ENCODE measurements at places on chromosomes 5 and 9.
A peak's percentile ranks its signal among the peaks of the same experiment; 100 is the strongest.

GRCh38 chr9:137448602-137448962, 7.4 kb upstream of the ENTPD8 start:
- DNase-seq, result peak; percentile 18

- peak; percentile 94 for DNase-seq
Observed at GRCh38 chr9:34603610-34604231, 8.2 kb downstream of the RPP25L start.

DNA sequence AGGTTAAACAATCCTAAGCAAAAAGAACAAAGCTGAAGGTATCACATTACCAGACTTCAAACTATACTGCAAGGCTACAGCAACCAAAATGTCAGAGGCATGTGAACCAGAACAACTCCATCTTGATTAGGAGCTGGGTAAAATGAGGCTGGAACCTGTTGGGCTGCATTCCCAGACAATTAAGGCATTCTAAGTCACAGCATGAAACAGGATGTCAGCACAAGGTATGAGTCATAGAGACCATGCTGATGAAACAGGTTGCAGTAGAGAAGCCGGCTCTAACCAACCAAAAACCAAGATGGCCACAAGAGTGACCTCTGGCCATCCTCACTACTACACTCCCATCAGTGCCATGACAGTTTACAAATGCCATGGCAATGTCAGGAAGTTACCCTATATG, 252.0 kb downstream of the RASEF start:
- no peak for DNase-seq

- no peak for DNase-seq
Observed at GRCh38 chr5:104095527-104095926, 532.9 kb upstream of the NUDT12 start.

- no peak for DNase-seq
Observed at GRCh38 chr5:79976759-79977515, 14.1 kb downstream of the MTX3 start.

DNA sequence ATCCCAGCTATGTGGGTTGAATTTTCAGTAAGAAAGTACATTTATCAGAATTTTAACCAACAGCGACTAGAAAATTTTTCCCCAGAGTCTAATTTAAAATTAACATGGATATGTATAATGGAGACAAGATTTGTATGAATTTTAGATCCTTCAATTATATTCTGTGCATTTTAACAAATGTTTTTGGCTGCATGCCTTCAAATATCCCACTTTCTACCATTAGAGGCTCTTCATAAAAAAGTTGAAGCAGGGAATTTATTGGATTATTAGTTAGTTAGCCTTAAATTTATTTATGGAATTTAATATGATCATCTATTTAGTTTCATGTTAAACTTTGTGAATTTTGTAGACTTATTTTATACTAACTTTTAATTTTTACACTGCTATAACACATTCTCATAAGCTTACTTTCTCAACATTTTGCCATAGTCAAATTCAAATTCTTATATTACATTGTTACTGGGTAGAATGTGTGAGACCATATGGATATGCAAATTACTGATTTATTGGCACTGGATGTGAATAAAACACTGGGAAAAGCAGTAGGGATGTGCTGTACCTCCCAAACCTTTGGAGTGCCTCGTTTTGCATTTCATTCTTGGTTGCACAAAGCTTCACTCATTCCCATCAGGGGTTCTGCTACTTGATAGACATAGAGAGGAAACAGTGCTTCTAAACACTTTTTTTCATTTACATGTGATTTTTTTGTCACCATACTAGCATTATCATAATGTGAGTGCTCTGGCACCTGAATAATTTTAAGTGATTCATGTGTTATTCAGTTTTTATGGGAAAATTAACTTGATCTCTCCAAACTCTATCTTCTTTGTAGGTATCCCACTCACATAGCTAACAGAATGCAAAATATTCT, 491.8 kb upstream of the COX7C start:
- DNase-seq, result no peak

DNA sequence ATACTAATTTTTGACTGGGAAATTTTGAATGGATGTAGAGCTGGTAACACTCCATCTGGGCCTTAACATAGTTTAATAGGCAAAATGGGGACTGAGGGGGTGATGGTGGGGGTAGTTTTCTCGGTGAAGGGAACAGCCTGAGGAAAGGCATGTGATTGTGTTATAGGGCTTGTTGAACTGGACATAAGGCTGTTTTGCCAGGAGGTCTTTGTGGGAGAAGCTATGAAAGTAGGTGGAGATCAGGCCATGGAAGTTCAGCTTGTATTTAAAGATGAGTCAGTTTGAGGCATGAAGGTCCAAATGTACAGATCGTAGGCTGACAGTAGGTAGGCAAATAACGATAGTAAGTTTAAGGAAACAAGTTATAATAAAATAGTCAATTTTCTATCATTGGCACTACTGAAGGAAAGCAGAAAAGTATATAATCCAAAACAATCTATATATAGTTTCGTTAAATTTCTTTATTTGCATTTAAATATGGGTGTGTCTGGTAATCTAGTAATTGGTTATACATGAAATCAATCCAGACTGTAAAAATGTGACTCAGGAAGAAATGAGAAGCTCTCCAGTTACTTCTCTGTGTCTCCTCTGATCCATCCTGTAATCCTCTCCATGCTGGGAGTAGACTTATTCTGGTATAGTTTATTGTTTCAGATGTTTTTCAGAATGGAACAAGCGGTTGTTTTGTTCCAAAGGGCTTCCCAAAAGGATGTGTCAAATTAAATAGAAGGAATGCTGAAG, 2.8 kb downstream of the CSNK1G3 start:
- no peak for DNase-seq

GRCh38 chr5:158860706-158861105, 239.0 kb downstream of the EBF1 start:
- DNase-seq, result no peak

GRCh38 chr5:44167540-44167939, 221.7 kb downstream of the FGF10 start:
- no peak for DNase-seq

DNA sequence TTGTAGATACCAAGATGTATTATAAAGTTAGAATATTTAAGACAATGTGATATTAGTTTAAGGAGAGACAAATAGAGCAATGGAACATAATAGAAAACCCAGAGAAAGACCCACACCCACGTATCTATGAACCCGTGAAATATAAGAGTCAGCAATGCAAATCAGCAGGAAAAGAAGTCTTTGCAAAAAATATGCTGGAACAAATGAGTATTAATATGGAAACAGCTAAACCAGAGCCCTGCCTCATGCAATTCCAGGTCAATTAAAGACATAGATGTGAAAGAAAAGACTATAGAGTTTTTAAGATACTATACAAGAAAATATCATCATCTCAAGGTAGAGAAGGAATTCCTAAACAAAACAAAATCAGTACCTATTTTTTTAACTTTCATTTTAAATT, 23.1 kb upstream of the IL3 start:
- DNase-seq, result no peak

GRCh38 chr5:174718880-174719610, 5.3 kb upstream of the MSX2 start:
- DNase-seq, result peak; percentile 71

DNA sequence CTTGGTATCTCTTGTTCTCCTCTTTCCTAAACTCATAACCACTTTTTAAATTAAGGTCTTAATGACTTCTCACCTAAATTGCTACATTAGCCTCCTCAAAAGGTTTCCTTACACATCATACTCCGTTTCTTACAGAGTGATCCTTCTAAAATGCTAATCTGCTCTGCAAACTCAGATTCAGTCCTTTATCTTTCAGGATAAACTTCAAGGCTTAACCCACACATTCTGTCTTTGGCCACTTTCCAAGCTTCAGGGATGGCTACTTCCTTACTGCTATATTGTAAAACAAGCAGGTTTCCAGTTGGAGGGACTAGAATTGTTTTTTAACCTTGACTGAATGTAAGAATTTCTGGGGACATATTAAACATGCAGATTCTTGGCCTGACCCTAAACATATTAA, 105.5 kb upstream of the CHD1 start:
- no peak for DNase-seq

DNA sequence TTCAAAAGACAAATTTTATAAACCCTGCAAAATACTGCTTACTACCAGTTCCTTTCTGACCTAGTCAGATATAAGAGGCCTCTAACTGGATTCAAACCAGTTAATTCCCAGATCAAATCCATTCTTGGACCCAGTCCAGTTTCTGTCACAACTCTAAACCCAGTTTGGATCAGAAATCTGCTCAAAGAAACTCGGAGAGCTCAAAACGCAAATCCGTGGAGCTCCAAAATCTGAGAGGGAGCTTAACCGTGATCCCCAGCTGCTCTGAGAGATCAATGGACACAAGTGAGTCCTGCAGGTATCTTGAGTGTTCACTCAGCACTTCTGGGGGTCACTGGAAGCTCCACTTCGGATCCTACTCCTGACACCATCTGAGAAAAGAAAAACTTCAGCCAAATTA, 348.1 kb upstream of the PTGER4 start:
- DNase-seq, result no peak

DNA sequence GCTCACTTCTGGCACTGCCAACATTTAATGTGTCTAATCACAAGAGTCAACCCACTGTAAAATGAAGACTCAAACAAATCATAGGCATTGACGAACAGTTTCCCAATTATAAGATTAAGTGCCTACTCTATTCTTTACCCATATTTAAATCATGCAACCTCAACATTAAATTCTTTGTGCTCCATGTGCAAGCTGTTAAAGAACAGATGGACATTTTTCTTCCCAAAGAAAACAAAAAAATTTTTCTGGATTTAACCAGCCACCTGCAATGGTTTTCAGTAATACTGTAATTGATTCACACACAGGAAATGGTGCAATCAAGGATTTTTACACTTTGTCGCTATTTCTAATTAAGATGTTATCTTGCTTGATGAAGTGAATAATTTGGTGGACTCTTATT, 3.6 kb downstream of the HNRNPK start:
- DNase-seq, result no peak

DNA sequence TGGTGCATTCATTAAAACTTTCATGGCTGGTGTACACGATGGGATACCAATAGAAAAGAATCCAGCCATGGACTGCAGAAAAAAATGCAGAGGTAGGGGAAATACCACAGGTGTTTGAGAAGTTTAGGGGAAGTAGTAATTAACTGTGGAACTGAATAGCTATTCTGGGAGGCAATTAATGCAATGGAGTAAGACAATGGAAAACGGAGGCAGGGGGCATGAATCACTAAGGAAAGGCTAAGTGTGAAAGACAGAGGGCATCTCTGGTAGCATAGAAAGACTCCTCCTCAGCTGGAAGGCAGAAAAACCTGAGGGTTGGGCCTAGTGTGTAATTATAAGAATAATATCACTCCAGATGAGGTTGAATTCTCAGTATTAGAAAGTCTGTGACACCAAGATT, 30.9 kb upstream of the NPR3 start:
- DNase-seq, result no peak

- no peak for DNase-seq
Observed at GRCh38 chr5:174223355-174223754, 177.8 kb downstream of the NSG2 start.

DNA sequence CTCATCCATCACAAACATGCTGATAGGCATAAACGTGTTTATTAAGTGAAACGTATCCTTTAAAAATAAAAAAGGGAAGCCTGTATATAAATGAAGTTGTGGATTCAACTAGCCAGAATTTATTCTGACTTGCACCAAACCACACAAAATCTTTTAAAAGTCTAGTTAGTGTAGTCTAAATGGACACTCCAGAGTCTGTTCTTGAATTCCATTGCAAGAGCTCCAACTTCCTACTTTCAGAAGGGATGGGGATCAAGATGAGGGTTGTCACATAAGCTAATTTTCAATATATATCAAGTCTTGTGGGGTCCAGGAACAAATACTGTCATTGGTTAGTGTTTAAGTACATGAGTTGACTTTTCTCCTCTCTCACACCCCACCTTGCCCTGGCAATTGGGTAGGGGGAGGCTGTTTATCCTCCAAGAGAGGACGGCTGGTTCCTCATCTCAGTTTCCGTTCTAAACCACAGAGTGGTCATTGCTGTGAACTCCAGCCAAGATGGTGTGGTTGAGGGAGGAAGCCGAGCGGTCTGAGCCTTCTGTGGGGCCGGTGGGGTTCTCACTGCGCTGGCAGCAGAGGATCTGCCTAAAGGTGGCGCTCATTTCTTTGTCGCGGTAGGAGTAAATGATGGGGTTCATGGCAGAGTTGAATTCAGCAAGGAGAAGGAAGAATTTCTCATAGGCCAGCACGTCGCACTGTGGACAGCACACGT, 163.2 kb downstream of the LPAR1 start:
- no peak for DNase-seq

DNA sequence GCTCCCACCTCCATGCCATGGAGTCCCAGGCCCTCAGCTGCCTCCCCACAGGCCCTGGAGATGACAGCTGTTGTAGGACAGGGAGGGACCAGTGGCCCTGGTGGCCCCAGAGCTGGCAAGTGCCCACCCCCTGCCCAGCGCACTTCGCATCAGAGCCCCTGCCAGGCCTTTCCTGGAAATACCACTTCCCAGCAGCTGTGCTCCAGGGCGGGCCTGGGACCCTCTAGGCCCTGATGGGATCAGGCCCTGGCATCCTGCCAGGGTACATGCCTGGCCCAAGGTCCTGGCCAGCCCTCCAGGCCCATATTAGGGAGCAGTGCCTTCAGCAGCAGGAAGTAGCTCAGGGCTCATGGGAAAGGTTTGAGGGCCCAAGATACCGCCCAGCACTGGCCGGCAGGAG, 2.5 kb downstream of the KCNT1 start:
- no peak for DNase-seq

- DNase-seq, result no peak
Observed at GRCh38 chr9:28779243-28779642, 1206.0 kb upstream of the C9orf72 start.

GRCh38 chr9:137053944-137054931, at the start of gene ENTPD2:
Gene ENTPD2, minus strand, starts transcription at chr9:137054061. Its CDS starts 64 bp downstream, at chr9:137053997.
- DNase-seq, result no peak

DNA sequence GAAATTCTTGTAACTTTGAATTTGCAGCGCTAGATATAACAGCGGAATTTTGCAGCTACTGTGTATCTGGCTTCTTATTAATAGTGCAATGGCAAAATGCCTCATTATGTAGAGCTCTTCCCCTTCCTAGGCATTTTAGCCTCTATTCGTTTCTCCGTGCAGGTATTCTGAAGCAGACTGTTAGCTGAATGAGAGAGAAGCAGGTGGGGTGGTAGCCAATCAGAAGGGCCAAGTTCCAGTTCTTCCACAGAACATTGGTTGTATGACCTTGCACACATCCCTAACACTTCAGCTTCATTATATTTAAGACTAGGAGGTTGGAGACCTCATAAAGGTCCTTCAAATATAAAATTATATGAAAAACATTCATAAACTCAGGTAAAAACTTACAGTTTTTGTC, 1.2 kb upstream of the VPS13A start:
- DNase-seq, result no peak

- DNase-seq, result peak; percentile 90
Observed at GRCh38 chr5:132294728-132295504, 722 bp downstream of the SLC22A4 start.

DNA sequence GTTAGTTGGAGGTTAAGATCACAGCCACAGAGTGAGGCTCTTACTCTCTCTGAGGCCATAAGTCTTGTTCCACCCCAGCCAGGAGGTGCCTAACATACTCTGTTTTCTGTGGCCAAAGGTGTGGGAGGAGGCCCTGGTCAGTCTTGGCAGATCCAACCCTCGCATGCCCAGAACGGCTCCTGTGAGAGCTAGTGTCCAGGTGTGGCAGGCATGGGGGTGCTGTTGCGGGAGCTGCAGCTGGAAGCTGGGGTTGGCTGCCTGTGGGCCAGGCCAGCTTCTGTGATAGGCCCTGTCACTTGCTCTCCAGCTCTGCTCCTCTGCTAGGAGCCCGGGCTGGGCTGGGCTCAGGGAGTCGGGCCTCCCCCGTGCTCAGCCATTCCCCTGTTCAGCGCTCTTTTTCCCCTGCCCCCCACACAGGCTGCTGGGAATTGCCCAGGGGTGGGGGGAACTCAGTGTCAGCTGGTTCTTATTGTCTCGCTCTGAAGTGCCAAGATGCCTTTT, 31.6 kb downstream of the IER5L start:
- peak; percentile 90 for DNase-seq

Measured in osteoblast (primary cell).